ENCODE measurements at places on chromosomes 1 and 21.

DNA sequence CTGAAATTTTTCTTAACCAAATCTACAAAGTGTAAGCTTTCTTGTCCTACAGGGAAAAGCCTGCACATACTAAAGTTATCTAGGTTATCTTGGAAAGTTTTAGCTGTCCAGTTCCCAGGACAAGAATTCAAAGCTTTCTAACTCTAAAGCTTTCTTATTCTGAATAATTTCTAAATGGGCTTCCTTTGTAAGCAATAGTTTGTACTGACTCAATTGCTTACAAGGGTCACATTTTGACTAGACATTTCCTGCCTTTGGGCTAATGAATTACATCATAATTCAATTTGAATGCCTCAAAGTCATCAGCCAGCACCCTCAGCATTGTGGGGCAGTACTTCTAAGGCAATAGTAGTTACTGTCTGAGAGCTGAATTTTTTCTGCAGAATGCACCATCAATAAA, 223.0 kb downstream of the LTN1 start:
- DNase-seq: no peak

DNA sequence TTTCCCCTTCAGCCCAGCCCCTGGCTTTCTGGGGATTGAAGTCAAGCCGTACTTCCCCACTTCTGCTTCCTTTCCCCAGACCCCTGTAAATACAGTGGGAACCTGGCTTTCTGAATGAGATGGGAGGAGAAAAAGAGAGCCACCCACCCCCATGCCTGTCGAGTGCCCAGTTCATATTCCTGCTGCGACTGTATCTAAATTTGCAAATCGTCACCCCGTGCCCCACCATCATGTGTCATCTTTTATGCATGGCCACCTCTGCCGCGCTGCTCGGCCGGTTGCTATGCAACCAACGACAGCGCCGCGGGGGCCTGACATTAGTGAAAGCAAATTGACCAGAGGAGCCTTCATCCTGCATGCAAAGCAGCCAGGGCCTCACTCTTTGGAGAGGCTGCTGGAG, 143.0 kb downstream of the ELAVL4 start:
- no peak for DNase-seq

GRCh38 chr1:209106237-209106741, 477.2 kb upstream of the CAMK1G start:
- no peak for DNase-seq

DNA sequence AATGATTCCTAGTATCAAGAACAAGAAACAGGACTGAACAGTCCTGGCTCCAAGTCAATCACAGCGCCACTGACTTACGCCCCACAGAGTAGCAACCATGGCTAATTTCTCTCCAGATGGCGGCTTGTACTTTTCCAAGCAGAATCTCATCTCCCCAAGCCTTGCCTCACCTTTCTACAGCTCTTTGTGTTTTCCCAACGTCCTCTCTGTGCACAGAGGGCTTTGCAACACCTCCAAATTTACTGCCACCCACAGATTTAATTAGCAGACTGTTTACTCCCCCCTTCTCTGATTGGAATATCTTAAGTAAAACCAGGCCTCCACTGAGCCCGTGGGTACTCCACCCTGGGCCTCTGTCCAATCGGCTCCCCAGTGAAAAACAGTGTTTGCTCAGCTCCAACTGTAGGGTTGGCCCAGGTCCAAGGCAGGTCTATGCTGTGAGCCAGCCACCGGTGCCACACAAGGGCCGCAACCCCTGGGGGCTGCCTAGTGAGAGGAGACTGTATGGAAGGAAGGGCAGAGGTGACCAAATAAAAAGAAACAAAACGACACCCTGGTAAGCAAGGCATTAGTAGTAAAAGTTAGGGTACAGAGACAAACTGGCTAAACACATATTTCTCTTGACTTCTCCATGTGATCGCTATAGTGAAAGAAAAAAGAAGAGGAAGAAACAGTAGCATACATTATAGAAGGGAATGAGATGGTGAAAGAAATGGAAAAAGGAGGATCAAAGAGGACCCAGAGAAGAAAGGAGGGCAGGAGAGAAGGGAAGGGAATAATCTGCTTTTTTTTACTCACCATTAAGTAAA, 128.4 kb upstream of the SOD1 start:
- DNase-seq: no peak

DNA sequence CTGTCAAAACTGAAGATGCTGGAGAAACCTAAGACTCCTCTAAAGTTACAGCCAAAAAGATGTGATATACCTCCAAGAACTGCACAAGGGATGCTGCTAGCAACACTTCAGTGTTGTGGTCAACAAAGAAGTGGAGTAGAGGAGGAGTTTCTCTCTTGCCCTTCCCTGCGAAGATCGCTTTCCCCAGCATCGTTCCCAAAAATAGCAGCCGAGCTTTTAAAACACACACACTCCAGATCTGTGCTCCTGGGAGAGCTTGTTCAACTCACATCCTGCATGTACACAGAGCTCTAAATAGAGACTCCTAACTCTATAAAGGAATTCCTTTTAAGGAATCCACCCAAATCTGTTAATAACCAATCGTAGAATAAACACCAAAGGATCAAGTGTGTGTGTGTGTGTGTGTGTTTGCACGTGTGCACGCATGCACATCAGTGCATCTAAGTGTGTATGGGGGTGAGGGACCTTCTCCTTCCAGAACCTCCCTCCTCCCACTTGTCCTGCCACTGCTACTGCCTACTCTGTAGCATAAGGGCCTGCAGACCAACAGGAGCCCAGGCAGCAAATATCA, 58.5 kb downstream of the PSMG1 start:
- DNase-seq: no peak

DNA sequence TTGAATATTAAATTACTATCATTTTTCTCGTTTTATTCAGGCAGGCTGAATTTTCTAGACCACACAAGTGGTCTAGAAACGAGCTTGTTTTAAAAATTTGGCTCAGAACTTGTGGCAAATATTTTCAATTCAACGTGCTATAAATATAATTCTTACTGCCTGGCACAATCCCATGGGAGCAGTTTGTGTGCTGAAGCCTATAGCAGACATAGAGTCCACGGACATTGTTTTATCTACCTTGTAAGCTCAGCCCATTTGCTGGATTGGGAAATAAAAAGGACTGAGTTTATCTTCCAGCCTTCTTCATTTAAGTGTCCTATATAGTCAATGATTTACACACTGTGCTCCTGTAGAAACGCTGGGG, 103.4 kb downstream of the ZBTB18 start:
- no peak for DNase-seq

- DNase-seq: no peak
Observed at GRCh38 chr1:240734001-240734400, 122.0 kb upstream of the GREM2 start.

DNA sequence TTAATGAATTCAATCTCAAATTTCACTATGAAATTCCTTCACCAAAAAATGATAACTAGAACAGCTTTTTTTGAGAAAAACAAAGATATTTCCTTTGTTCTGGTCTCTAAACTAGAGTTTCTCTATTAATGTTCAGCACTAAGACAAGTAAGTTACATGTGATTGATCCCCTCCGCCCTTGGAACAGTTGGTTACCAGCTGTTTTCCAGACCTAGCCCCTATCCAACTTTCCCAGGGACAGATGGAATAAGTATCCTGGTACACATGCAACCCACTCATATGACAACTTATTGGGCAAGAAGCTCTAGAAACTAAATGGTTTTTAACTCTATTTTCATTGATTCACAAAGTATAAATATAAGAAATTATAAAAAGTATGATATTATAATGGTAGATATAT, 140.4 kb downstream of the COP1 start:
- DNase-seq: no peak

DNA sequence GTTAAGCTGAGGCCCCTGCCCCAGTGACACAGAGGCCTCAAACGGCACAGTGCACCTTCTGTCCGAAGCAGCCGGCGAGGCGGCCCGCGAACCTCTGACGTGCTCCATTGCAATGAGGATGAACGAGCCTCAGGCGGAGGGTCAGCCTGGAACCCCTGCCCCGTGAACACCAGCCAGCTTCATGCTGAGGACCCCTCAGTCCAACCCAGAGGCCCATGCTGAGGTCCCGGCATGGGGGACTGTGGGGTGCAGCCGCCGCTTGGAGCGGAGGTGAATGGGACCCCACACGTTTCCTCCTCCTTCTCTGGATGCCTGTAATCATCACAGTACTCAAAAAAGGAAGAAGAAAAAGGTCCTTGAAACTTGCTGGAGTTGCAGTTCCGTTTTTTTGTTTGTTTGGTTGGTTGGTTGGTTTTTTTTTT, 62.1 kb downstream of the PRKCZ start:
- DNase-seq: peak; percentile 22

DNA sequence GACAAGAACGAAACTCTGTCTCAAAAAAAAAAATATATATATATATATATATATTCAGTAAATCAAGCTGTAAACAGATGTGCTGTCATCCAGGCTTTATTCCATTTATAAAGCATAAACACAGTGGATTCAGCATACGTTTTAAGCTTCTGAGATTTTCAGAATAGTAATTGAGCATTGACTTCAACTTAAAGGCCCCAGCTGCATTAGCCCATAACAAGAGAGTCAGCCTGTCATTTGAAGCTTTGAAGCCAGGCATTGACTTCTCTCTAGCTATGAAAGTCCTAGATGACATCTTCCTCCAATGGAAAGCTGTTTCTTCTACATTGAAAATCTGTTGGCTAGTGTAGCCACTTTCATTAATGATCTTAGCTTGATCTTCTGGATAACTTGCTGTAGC, 6.6 kb downstream of the KPNA6 start:
- DNase-seq: no peak

DNA sequence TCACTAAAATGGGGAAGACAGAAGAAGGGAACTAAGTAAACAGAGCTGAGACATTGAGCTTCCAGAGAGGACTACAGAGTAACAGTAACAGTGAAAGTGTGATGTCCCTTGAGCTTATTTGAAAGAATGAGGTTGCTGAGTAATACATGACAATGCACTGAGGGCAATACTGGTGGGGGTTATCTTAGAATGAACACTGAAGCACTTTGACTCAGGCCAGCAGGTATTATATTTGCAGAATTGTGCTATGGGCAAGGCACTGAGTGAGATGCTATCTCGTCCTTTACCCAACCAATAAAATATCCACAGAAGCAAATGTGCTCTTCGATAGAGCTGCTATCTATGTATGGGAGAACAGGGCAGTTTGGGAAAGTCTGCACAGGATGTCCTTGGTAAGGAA, 133.2 kb downstream of the DISP1 start:
- no peak for DNase-seq

GRCh38 chr1:18142969-18143368, 35.4 kb downstream of the IGSF21 start:
- DNase-seq: no peak

DNA sequence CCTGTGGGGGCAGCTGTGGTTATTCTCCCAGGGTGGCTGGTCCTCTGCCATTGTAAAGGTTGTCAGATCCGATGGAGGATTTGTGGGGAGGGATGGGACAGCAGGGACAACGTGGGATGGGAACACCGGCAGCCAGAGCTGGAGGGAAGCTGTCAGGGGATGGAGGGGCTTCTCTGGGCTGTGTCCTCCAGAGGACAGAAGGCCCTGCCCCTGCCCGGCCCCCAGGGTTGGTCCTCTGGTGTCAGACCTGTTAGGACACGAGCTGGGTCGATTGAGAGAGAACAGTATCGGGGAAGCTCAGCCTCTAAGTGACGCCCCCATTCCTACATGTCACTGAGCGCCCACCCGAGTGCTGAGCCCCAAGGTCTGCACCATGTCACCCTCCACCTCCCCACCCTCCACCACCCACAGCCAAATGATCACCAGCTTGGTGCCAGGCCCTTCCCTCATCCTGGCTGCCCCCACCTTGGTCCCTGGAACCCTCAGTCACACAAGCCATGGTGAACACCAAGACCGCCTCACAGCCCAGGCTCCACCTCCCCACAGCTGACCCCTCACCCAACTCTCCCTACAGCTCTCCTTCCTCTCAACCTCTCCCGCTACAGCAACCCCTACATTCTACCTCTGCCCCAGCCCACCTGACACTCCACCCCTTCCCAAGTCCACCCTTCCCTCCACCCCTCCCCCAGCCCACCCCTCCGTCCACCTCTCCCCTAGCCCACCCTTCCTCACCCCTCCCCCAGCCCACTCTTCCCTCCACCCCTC, 244.4 kb downstream of the MATN1 start:
- DNase-seq: no peak

DNA sequence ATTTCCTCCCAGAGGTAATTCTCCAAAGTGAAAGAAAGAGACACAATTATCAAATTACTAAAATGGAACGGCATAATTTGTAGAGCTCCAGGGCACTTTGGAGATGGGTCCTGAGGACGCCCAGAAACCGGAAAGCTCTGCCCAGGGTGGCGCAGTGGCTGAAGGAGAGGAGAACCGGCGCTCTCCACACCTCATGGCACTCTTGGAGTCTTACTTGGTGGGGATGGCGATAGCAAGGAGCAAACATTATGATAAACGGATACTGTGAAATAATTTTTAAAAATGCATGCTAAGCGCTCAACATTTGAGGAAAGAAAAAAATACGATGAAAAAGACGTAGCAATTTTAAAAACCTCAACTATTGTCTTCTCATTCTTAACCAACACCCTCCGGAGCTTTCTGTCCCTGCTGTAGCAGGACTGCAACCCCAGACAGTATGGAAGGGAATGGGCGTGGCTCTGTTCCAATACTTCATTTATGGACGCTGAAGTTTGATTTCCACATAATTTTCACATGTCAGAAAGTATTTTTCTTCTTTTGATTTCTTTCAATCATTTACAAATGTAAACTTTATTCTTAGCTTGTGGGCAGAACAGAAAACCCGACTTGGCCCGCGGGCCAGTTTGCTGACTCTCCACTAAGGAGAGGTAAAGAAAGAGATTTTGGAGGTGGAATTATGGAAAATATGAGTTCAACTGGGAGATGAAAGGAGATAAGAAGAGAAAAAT, 1.1 kb downstream of the S100A11 start:
- DNase-seq: no peak

DNA sequence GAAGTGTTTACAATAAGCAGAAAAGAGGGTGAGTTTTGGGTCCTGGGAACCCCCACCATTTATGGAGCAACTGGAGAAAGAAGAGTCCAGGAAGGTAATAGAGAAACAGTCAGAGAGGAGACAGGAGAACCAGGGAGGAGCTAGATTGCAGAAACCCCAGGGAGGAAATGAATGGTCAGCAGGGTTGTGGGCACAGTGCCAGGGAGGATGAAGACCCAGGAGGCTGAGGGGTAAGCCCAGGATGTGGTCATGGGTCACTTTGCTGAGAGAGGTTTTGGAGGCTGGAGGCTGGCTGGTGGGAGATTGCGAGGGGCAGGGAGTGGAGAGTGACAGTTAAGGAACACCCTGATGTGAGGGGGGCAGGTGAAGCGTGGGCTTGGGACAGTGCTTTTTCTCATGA, 169.9 kb upstream of the CSF3R start:
- no peak for DNase-seq

- no peak for DNase-seq
Observed at GRCh38 chr1:30384286-30385245, 338.8 kb downstream of the MATN1 start.

GRCh38 chr1:20073256-20073655, 3.3 kb downstream of the PLA2G5 start:
- DNase-seq: no peak

Measured in GM12864 (cell line).